ENCODE measurements at places on chromosomes 1 and 21.
A peak's percentile ranks its signal among the peaks of the same experiment; 100 is the strongest.

GRCh38 chr1:1630191-1630964 lies 1.6 kb upstream of the MMP23B start:
- peak; percentile 46 for DNase-seq

GRCh38 chr1:99497690-99498089 lies 148.2 kb upstream of the PALMD start:
- DNase-seq, result no peak

DNA sequence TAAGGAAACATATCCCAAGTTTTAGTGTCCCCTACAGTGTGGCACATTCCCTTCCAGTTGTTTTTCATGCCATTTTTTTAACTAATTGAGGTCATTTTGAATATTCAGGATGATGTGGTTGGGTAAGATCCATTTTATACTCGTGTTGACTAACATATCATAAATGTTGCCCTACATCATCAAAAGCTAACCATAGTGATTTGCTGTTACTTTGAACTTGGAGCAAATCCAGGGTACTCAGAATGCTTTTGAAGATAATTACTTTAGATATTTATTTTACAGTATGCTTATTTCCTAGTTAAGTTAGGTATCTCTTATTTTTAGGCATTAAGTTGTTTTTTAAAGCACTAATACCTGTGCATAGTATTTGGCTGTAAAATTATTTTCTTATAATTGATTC lies 57.8 kb downstream of the DYRK1A start:
- no peak for DNase-seq

DNA sequence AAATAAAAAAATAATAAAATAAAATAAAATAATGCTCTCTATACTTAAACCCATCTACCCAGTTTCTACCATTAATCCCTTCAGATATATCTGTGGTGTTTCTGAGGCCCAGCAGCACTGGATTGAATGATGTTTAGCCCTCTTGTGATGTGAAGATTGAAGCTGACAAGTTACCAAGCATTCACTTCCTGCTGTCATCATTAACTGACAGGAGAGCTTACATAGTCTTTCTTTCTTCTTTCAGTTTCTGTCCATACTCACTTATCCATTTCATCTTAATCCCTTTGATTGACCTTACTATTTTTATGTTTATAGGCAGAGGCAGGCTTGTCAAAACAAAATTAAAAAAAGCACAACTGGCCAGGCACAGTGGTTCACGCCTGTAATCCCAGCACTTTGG lies 38.8 kb upstream of the PGD start:
- no peak for DNase-seq

DNA sequence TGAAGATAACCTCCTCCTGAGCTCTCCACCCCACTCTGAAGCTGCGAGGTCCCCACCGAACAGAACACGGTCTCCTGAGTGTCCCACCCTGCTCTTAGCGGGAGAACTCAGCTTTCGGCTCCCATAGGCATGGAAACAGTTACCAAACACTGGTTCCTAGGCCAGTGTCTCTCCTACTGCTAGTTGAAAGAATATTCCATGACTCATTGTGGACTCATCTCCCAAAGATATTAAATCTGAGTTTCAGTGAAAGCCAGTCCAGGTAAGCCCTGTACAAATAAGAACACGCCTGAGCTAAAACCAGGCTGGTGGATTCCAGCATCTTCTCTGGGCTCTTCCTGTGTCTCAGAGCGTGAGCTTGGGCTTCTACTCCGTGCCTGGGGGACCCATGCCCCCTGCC lies 107.5 kb upstream of the CLDN14 start:
- DNase-seq, result no peak

GRCh38 chr1:236575523-236575922 lies 28.8 kb downstream of the HEATR1 start:
- DNase-seq, result no peak

DNA sequence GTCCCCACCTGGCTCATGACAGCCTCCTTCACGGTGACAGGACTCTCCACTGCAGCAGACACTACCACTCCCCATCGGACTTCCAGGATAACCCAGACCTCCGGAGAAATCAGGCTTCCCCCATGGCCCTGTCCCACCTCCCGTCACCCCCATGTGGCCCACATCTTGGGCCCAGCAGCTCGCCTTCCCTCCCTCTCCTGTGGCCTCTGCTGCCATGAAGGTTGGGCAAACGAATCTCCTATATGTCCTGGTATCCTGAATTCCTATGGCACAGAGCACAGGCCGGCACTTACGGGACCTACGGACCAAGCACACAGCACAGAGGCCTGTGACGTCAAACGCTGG lies 82.0 kb downstream of the NPHP4 start:
- no peak for DNase-seq

GRCh38 chr21:44357064-44357837 lies 3.8 kb downstream of the TRPM2 start:
- DNase-seq, result no peak

- no peak for DNase-seq
Observed at GRCh38 chr1:22121421-22121911, 21.4 kb downstream of the WNT4 start.

DNA sequence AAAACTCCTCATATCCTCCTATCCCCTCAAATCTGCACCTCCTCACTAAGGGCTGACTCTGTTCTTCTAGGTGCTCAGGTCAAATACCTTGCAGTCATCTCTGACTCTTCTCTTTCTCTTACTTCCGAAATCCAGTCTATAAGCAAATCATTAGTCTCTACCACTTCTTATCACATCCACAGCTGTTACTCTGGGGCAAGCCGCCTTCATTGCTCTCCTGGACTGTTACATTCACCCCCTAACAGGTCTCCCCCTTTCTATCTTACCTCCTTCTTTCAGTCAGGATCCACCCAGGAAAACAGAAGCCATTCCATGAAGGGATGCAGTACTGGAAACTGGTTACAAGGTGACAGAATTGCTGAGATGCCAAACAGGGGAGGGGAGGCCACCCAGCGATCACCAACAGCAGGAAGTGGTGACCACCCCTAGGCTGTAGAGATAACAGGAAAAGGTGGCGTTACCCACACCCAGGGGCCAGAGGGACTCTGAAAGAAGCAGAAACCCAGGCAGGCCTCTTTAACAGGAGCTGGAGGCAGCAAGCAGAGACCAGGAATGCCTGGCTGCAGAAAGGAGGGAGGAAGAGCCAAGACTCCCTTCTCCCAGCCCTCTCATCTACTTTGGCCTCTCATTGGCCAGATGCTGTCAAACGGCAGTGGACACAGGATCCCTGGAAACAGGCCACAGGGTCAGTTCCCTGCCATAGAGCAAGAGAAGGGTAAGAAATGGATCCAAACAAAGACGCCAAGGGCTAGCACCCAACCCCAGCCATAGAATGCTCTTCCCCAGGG lies 55.5 kb upstream of the FOXO6 start:
- DNase-seq, result no peak

GRCh38 chr1:17315542-17316130 lies 7.6 kb downstream of the PADI4 start:
- no peak for DNase-seq

DNA sequence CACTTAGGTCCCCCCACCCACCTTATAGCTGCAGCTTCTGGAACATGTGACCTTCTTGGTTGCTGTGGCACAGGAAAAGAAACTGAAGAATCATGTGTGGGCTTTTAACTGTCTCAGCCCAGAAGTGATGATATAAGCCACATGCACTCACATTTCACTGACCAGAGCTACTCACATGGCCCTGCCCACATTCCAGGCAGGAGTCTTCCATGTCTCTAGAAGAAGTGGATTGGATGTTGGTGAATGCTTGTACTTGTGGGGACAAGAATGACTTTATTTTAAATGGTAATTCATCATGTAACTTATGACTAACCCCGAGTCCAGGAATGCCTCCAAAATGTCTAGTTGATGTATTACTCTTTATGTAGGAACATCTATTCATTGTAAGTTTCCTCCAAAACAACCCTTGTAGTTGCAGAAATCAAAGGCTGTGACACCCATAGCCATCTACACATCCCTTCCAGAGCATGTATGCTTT lies 15.8 kb upstream of the CAMK1G start:
- DNase-seq, result peak; percentile 33

DNA sequence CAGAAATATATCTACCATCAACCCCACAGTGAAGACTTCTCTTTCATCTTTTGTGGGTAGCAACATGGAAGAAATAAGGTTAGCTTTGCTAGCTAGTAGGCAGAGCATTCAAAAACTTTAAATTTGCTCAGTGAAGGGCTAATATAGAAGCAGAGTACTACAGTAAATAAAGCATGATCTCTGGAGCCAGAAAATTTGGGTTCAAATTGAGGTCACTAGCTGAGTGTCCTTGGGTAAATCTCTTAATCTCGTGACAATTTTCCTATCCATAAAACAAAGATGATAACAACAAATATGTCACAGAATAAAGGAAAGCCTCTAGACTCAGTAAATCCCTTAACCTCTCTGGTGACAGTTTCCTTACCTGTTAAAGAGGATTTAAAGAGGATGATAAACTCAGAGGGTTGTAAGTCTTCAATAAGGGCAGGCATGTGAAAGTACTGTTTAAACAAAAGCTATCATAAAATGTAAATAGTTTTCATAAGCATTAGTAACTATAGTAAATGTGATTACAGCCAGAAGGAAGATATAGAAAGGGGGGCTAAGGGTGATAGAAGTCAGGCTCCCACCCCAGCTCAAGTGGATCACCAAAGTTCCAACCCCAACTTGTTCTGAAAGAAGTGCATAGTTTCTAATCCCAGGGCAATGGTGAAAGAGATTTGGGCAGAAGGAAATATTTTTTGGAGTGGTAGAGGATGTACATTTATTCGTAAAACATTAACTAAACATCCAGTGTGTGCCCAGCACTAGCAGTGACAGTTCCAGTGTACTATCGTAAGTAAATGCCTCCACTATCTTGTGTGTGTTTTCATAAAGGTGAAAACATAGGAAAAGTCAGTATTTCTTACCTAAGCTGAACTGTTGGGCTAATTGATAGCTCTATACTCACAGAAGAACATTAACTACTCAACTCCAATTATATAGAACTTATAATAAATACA lies 24.8 kb downstream of the TM2D1 start:
- DNase-seq, result no peak

DNA sequence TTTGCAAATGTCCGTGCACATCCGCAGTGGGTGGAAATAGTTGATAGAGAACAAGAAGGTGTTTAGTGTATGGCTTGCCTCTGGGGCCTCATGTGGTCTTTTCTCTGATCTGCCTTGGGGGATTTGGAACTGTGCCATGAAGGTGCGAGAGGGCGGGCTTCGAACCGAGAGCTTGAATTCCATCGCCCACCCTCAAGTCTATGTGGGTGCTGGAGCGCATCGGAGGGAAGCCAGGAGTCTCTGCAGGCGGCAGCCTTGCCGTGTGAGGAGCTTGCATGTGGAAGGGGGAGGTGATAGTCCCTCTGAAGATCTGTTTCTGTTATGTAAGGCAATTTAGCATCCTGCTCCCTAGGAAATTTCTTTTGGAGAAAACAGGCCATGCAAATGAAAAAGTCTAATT lies 119.6 kb downstream of the HUNK start:
- DNase-seq, result no peak

- DNase-seq, result no peak
Observed at GRCh38 chr1:54132495-54132894, 20.3 kb downstream of the CDCP2 start.

DNA sequence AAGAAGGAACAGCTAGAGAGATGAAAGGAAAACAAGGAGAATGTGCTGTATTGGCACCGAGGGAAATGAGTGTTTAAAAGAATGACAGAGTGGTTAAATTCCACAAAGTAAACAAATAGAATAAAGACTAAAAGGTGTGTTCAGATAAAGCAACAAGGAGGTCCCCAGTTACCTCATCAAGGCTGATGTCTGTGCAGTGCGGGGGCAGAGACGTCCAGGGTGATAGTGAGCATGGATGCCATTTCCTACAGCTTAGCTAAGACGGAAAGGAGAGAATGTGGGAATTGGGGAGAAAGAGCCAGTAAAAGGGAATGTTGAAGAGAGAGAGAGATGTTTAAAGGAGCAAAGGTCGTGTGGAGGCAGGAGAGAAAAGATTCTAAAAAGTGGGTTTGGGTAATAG lies 15.5 kb downstream of the LMOD1 start:
- DNase-seq, result no peak

- DNase-seq, result no peak
Observed at GRCh38 chr1:227935826-227936225, 11.9 kb downstream of the WNT9A start.

DNA sequence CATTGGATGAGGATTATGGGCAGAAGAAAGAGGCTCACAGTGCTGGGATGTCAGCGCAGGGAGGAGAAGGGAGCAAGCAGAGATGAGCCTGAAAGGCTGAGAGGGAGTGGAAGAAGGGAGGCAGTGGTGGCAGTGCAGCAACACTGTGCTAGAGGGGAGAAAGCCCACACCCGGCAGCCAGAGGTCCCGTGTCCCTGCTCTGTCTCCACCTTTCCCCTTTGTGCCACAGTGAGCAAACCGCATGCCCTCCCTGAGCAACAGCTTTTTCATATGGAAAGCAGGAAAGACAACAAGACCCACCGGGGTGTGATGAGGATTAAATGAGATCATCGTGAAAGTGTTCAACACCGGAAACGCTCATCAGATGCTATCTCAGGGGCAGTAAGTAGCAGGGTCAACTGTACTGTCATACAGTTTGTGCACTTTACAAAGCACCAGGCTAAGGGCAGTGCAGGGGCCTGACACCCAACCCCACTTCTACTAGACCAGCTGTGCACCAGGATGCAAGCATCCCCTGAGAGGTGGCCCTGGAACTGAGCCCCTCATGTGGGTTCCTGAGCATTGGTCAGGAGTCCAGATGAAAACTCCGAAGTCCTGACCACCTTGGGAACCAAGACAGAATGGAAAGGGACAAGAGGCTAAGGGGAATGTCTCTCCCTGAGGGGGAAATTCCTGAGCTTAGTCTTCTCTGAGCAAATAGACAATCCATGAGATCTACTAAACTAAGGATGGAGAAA lies 9.1 kb downstream of the NHLH1 start:
- no peak for DNase-seq

DNA sequence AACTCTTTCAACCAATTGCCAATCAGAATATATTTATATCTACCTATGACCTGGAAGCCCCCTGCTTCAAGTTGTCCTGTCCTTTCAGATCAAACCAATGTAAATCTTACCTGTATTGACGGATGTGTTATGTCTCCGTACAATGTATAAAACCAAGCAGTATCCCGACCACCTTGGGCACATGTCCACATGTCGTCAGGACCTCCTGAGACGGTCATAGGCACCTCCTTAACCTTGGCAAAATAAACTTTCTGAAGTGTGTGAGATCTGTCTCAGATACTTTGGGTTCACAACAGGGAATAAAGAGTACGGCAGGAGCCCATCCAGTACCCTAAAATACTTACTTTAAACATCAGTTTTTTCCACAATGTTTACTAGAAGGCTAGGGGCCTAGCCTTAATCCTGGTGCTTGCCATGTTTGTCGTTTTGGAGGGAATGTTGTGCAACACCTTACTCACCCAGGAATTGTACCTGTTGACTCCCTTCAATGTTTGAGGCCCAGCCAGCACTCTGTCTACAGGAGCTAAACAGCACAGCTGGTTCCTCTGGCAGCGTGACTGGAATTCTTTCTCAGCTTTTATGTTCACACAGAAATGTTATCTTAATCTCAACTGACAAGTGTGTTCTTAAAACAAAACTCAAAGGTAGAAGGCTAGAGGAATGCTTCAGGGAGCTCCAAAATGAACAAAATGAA lies 90.8 kb upstream of the USP25 start:
- no peak for DNase-seq

- no peak for DNase-seq
Observed at GRCh38 chr1:155083052-155083541, 4.5 kb downstream of the EFNA3 start.

GRCh38 chr21:45996311-45997204 lies 15.0 kb downstream of the COL6A1 start:
- DNase-seq, result no peak

GRCh38 chr1:6692956-6693355 lies 8.7 kb downstream of the DNAJC11 start:
- DNase-seq, result no peak

- DNase-seq, result no peak
Observed at GRCh38 chr1:9808459-9808858, 15.3 kb downstream of the CLSTN1 start.

Measured in kidney capillary endothelial cell (primary cell).